ENCODE measurements at places on chromosomes 2 and 18.

GRCh38 chr18:80245781-80246444 is 1.4 kb downstream of the PARD6G start:
- DNase-seq, result no peak

DNA sequence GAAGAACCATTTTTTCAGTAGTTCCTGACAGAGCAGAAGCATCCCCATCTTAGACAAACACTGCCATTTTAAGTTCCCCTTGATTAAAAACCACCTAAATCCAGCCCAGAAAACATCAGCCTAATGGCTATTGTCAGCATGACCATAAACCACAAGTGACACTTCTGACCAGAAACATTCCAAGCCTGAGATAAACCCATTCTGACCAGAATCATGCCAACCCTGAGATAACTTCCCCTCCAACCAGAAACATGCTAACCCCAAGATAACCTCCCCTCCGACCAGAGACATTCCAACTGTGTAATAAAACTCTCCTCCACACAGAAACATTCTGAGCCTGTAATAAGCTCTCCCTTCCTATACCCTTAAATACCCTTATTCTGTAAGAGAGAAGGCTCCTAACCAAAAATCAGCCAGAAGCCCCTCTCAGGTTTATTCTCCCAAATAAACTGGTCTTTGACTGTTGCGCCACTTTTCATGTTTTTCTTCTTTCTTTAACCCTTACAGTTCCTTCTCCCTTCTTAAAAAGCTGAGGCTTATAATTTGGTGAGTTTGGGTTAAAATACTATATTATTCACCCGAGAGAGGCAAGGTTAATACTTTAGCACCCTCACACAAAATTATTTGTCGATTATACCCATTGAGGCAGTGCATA is 149.7 kb downstream of the HNMT start:
- DNase-seq, result no peak

- no peak for DNase-seq
Observed at GRCh38 chr2:10664652-10665051, 25.1 kb downstream of the NOL10 start.

GRCh38 chr2:226835420-226835795 is 446 bp upstream of the RHBDD1 start:
- peak; percentile 9 for DNase-seq

DNA sequence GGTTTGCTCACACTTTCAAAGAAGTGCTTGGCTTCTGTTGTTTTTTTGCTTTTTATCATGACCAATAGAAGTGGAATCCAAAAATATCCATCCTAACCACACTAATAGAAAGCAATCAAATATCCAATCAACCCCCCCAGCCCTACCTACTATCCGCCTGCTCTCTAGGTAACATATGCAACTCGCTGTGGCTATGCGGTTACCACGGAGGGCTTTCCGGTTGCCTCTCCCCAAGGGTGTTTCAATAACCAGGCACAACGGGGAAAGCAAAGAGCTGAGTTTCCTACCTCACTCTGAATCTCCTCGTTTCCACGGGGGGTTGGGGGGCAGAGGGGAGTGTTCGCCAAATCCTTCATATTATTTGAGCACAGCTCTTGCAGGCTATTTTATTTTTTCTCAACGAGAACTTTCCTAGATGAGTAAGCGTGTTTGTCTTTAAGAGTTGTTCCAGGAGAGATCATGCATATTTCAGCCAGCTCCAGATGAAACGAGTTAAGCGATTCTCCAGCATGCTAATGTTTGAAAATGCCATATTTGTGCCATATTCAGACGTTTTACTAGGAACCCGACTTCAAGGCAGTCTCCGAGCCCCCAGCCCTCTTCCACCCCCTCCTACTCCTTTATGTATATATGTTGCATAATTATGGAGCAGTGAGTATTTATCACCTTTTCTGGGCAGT is 30.3 kb downstream of the PAX3 start:
- DNase-seq, result no peak

DNA sequence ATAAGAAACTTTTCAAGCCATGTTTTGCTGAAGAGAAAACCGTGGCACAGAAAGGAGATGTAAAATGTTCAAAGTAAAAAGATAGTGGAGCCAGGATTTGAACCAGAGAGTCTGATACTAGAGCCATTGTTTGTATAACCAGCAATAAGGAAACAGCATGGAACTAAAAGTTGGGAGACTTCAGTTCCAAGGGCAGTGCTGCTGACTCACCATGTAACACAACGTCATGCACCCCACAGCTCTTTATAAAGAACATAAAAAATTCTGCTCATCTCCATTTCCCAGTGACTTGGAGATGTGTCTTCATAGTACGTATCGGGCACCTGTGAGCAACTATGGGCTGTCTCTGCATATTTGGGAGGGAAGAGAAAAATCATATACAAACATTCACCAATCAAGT is 353.0 kb upstream of the PIK3C3 start:
- DNase-seq, result no peak

- DNase-seq, result no peak
Observed at GRCh38 chr2:168691221-168691620, 111.2 kb upstream of the NOSTRIN start.

- no peak for DNase-seq
Observed at GRCh38 chr18:48263914-48264902, 145.0 kb downstream of the ZBTB7C start.

DNA sequence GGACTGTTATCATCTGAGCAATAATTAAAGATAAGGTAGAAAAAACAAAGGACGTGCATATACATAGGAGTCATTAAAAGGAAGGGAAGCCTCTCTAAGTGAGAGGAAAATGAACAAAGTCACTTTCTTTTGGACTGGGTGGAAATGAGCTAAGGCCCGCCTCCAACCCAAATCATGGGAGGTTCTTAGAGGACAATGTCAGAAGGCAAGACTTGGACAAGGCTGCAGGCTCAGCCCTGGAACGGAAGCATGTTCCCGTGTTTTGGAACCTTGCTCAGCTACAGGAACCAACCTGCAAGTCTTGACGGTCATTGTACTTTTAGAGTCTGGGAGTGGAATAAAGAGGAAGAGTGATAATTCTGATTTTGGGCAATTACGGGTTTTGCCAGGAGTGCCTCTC is 59.4 kb upstream of the EPB41L3 start:
- DNase-seq, result no peak

DNA sequence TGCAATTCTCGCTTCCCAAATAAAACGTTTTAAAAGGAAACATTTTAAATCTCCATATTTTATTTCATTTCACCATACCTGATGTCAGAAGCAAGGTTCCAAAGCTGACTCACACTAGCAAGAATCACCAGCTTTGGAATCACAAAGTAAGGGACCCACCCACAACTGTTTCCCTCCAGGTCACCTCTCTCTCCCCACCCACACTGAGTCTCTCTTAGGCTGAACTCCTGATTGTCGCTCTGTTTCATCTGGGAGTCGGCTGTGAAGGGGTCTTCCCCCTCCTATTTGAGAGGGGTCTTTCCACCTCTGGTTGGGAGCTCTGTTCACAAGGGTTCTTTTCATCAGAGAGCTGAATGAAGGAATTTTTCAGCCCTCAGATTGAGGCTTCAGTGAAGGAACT is 128.1 kb downstream of the L3MBTL4 start:
- no peak for DNase-seq

GRCh38 chr2:84880645-84881521 is at the start of gene TRABD2A:
Gene TRABD2A (minus strand): TSS chr2:84881084. CDS start chr2:84881039, 45 bp downstream.
- DNase-seq, result peak; percentile 36
